Glutamatergic neuron (in vitro differentiated cells): ENCODE measurements at places on chromosomes 11 and 22. TPM values are rescaled to one million over a fixed set of nuclear protein-coding genes. Genes with fewer than 3 reads are reported as not detected.
A peak's percentile ranks its signal among the peaks of the same experiment; 100 is the strongest.

- no peak overlapping the region for H3K4me3 ChIP-seq
- H3K27ac ChIP-seq: no peak overlapping the region
- no peak for DNase-seq
These were observed 48.0 kb upstream of the SORL1-AS1 start for GRCh38 chr11:121500717-121501116.

Gene IL17REL
- not detected for total RNA-seq

DNA sequence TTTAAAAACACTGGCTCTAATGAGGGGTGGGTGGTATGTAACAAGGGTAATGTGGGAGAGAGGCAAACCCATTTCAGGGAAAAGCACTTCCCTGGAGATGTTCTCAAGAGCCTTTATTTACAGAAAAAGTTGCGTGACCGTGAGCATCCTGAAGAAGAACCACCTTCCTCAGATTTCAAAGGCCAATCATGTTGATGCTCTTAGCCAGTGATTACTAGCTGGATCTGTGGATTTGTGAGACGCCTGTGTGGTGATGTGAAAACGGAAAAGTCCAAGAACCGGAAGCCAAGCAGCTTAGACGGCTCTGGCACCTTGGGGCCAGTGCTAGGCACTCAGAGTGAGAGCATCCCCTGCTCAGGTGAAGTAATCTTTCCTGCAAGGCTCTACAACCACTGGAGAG, 12.6 kb upstream of the UBASH3B start:
- H3K36me3 ChIP-seq: no peaks in the 10 kb centered on the region
- DNase-seq: no peak
- H3K4me3 ChIP-seq: no peak overlapping the region
- no peaks in the 10 kb centered on the region for H3K4me1 ChIP-seq
- no peaks in the 10 kb centered on the region for H3K27me3 ChIP-seq
- no peak overlapping the region for H3K27ac ChIP-seq

Gene JHY
- 2.9 TPM for total RNA-seq

Gene NRIP3
- 2.7 TPM for total RNA-seq

DNA sequence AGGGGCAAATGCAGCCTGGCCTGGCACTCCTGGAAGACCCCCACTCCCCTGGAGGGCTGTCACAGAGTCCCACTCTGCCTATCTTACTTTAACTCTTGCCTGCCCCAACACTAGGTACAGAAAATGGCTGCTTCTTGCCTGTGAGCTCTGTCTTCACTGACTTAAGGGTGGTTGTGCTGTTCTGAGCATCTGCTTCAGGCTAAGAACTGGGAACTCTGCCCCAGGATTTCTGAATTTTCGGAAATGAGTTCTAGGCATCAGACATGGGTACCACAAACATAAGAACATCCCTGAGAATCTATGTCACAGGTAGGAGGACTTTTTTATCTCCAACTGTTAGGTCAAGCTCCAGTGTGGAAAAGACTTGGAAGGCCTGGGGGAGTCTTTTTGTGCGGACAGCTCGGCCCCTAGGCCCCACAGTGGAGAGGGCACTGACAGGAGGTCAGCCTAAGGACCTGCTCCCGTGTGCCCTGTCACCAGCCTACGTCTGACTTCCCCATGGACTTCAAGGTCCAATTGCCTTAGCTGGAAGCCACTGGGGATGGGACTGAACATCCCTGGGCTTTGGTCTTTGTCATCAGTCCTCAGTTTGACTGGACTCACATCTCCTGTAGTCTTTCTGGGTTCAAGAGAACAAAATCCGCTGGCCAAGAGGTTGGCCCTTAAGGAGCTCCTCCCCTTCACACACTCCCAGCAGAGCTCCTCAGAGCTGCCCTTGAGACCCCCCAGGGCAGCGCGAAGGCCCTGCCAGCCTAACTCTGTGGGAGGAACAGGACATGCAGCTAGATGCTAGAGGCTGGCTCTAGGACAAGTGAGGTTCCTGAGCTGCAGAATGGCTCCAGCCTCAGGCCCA, 31.9 kb downstream of the PPP2R1B start:
- no peaks in the 10 kb centered on the region for H3K36me3 ChIP-seq
- H3K27me3 ChIP-seq: peaks cover 2% of the 10 kb centered on the region
- H3K4me3 ChIP-seq: peak overlapping the region; percentile 59
- no peak for DNase-seq

Gene LDLRAD3
- total RNA-seq: 59.9 TPM

DNA sequence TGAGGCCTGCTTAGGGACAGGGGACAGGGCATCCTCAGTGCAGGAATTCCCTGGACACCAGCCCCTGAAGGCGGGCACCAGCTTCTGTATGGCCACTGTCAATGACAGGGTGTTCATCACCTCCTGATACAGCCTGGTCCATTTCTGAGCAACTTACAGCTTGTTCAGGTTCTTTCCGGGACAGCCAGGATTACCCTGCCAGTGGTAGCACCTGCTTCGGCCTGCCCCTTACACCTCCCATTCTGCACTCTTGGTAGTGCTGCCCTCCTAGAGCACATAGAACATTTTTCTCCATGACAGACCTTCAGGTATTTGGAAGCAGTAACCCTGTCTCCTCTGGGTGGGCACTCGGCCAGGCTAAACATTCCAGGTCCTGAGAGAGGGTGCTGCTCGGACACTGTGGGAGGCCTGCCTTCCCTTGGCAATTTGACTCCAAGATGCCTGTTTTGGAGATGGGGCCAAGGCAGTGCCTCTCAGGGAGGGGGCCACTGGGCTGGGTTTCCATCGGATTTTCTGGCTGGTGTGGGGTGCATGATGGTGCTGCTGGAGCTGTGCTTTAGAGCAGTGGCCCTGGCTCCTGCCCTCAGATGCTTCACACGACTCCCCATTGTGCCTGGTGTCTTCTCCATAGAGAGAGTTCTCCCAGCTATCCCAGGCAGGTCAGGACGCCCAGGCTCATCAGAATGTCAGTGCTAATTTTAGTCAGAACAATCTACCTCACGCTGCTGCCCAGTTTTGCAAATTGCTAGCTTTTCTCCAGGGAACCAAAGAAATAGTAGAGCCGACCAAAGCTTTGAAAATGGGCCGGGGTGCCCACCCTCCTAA, 1.2 kb downstream of the GAL3ST3 start:
- H3K4me1 ChIP-seq: peaks cover 17% of the 10 kb centered on the region
- H3K36me3 ChIP-seq: no peaks in the 10 kb centered on the region
- DNase-seq: no peak
- H3K27me3 ChIP-seq: peaks cover 8% of the 10 kb centered on the region

GRCh38 chr22:25397616-25398015, 166.9 kb upstream of the GRK3 start:
- no peak overlapping the region for H3K27ac ChIP-seq
- DNase-seq: no peak
- no peak overlapping the region for H3K4me3 ChIP-seq

DNA sequence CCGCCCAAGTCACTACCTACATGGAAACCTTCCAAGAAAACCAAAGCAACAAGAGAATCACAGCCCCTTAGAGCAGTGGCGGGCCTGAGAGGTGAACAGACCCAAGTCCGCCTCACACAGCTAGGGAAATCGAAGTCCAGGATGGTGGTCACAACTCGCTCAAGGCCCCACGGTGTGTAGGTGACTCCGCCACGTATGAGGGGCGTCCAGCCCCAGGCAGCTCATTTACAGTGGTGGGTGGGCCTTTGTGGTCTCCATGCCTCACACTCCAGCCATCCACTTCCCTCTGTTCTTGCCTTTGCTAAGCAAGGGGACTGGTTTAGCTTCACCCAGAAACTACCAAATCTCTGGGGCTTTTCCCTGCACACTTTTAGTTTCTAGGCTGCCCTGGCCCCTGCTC, 9.7 kb upstream of the TCF20 start:
- peaks cover 6% of the 10 kb centered on the region for H3K36me3 ChIP-seq
- no peak overlapping the region for H3K27ac ChIP-seq
- peaks cover 6% of the 10 kb centered on the region for H3K27me3 ChIP-seq
- H3K4me1 ChIP-seq: peaks cover 24% of the 10 kb centered on the region

DNA sequence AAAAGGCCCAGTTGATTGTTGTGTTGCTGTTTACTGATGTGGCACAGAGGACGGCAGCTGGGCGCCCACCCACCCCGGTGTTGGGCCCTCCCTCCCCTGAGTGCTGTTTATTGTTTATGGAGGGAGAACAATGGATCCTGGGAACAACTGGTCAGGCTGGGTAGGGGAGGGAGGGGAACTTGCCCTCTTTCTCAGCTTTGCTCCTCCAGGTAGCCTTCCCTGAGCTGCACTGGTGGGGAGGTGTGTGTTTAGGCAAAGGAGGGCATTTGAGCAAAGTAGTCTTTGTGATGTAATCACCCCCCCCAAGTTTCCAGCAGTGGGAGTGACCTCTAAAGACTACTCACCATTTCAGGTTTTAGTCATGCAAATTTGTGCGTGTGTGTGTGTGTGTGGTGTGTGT, 1035.3 kb downstream of the NTM start:
- H3K36me3 ChIP-seq: no peaks in the 10 kb centered on the region
- no peaks in the 10 kb centered on the region for H3K4me1 ChIP-seq
- H3K27me3 ChIP-seq: peaks cover 4% of the 10 kb centered on the region
- H3K27ac ChIP-seq: no peak overlapping the region

- H3K27ac ChIP-seq: no peak overlapping the region
- no peak overlapping the region for H3K4me3 ChIP-seq
- H3K27me3 ChIP-seq: peaks cover 10% of the 10 kb centered on the region
- no peak for DNase-seq
- peaks cover 3% of the 10 kb centered on the region for H3K36me3 ChIP-seq
- peaks cover 20% of the 10 kb centered on the region for H3K4me1 ChIP-seq
These were observed 29.0 kb upstream of the LRRC32 start for GRCh38 chr11:76699451-76700091.

DNA sequence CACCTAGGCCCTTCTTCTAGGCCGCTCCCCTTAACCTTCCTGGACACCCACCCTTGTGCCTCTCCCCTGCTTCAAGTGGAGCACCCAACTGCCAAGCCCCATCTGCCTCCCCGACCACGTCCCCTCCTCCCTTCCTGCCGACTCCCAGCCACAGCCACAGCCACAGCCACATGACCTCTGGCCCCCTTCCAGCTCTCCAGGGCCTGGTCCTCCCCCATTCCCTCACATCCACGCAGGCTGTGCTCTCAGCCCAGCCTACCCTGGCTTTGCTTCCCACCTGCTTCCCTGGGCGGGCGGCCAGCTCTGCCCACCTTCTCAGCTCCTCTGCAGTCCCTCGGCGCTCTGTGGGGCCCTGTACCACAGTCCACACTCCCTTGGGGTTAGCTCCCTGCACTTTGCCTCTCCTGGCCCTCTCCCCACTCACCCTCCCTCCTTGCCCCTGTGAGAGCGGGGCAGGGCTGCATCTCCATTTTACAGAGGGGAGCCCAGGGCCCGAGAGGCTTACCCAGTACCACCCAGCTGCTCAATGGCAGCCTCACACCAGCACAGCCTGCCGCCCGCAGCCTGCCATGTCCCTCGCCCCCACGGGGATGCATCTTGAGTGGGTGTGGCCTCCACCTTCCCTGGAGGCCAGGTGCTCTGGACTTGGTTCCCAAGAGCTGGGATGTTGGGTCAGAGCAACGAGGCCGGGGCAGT, 20.3 kb downstream of the PARVG start:
- no peaks in the 10 kb centered on the region for H3K36me3 ChIP-seq
- no peak overlapping the region for H3K4me3 ChIP-seq
- DNase-seq: peak; percentile 9

- peaks cover 11% of the 10 kb centered on the region for H3K36me3 ChIP-seq
- DNase-seq: no peak
- no peaks in the 10 kb centered on the region for H3K4me1 ChIP-seq
- no peaks in the 10 kb centered on the region for H3K27me3 ChIP-seq
- H3K4me3 ChIP-seq: no peak overlapping the region
- no peak overlapping the region for H3K27ac ChIP-seq
These were observed 141.6 kb upstream of the TEAD1 start for GRCh38 chr11:12532580-12532979.

- peaks cover 22% of the 10 kb centered on the region for H3K4me1 ChIP-seq
- H3K27me3 ChIP-seq: peaks cover 9% of the 10 kb centered on the region
- DNase-seq: no peak
- no peak overlapping the region for H3K27ac ChIP-seq
- no peak overlapping the region for H3K4me3 ChIP-seq
- peaks cover 6% of the 10 kb centered on the region for H3K36me3 ChIP-seq
These were observed 22.0 kb downstream of the TP53AIP1 start for GRCh38 chr11:128920666-128921065.

DNA sequence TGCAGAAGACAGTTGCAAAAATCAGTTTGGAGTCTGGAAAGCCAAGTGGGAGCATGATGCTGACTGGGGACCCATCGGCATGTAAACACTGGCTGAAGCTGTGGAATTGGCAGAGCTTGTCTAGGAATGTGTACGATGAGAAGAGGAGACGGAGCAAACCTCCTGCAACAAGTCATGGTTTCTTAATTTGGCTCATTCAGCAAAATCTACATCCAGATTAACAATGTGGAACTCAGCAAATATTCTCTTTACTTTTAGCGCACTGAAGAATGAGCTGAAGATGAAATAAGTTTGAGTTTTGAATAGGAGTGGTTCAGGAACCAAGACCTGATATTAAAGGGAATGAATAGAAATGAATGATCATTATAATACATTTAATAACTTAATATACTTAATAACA, 26.6 kb downstream of the RASSF10 start:
- DNase-seq: no peak
- no peak overlapping the region for H3K4me3 ChIP-seq
- H3K4me1 ChIP-seq: no peaks in the 10 kb centered on the region
- H3K27ac ChIP-seq: no peak overlapping the region
- H3K36me3 ChIP-seq: no peaks in the 10 kb centered on the region

GRCh38 chr22:46744581-46744980, 6.5 kb upstream of the CERK start:
- no peaks in the 10 kb centered on the region for H3K36me3 ChIP-seq
- peaks cover 1% of the 10 kb centered on the region for H3K27me3 ChIP-seq
- no peak for DNase-seq
- H3K4me3 ChIP-seq: no peak overlapping the region
- no peak overlapping the region for H3K27ac ChIP-seq

Gene H19
- 46.9 TPM for total RNA-seq

DNA sequence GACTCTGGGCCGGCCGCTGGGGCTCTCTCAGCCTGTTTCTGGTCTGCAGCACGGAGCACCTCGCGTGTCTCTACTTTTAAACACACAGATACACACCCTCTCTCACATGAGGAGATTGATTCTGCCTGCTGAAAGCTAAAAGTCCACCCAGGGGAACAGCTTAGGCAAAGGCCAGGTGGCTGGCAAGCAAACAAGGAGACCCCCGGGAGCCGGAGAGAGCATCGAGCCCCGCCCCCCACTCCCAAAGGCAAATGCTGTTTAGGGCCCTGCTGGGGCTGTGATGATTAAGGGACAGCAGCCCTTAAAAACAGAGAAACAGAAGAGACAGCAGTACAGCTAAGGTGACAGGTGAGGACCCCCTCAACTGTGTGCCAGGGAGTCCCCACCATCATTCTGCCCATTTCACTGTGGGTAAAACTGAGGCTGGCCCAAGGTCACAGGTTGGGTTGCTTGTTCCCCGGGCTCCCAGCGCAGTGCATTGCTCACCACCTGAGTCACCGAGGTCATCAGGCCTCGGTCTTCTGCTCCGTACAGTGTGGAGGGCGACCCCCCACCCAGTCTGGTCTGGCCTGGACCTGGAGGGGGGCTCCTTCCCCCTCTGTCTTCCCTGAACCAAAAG, 6.8 kb downstream of the CABP7 start:
- no peaks in the 10 kb centered on the region for H3K36me3 ChIP-seq
- peaks cover 6% of the 10 kb centered on the region for H3K27me3 ChIP-seq
- H3K4me1 ChIP-seq: peaks cover 6% of the 10 kb centered on the region

Gene CCDC88B
- total RNA-seq: 83.6 TPM

Gene CALCA
- not detected for total RNA-seq

GRCh38 chr11:14577292-14577691, 57.1 kb upstream of the PSMA1 start:
- DNase-seq: no peak
- peaks cover 5% of the 10 kb centered on the region for H3K4me1 ChIP-seq
- H3K36me3 ChIP-seq: peaks cover 5% of the 10 kb centered on the region
- H3K27me3 ChIP-seq: peaks cover 2% of the 10 kb centered on the region
- H3K27ac ChIP-seq: no peak overlapping the region

Gene GGTLC3
- not detected for total RNA-seq

Gene MS4A12
- total RNA-seq: not detected
